ENCODE measurements at places on chromosomes 3 and 15.

DNA sequence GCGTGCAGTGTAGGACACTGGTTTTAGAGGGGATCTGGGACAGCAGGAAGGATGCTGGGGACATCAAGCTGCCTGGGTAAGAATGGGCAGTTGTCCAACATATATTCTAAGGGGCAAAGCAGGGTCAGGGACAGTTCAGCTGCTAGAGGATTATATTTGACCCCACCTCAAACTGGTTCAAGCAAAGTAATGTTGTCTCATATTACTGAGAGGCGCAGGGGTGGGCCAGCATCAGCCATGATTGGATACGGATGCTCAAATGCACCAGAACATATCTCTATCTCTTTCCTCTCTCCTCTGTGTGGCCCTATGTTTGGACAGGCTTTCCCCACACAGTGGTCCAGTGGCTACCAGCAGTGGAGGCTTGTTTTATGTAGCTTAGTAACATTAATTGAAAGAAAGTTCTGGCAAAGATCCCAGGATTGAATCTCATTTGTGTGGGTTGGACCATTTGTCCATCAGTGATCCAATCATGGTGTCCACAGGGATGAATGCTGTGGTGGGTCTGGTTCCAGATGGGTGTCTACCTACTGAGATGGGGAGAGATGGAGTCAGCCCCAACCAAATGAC is 49.8 kb upstream of the RGMA start:
- no peak for DNase-seq

GRCh38 chr3:16148783-16149182 is 25.7 kb upstream of the GALNT15 start:
- DNase-seq, result peak; percentile 99

- DNase-seq, result peak; percentile 22
Measured at GRCh38 chr15:50182219-50183013, 420 bp downstream of the SLC27A2 start.

- no peak for DNase-seq
Measured at GRCh38 chr3:129520960-129521359, 7.5 kb upstream of the RHO start.

DNA sequence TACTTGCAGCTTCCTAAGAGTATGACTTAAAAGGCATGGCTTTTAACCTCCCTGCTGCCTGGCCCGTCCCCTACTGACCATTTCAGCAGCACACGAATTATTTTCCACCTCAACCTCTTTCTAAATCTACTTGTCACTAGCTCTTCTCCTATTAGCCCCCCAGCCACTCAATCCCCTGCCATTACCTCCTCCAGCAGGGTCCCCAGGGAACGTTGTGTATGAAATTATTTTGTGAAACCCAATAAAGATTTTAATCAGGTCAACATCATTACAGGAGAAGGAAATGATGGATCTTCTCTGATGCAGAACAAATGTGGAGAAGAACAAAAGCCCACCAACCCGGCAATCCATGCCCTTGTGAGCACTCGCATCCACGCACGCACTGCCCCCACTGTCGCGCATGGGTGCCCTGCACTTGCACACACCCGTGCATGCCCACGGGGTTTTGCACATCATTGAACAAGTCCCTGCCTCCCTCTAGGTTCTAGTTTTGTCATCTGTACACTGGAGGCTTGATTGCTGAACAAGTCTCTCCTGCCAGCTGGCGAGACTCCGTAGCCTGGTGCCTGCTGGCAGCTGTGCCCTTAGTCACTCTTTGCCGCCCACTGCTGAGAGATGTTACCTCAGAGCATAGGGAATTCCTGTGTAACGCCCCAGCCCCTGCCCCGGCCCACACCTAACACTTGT is 51.6 kb downstream of the LINGO1 start:
- no peak for DNase-seq

DNA sequence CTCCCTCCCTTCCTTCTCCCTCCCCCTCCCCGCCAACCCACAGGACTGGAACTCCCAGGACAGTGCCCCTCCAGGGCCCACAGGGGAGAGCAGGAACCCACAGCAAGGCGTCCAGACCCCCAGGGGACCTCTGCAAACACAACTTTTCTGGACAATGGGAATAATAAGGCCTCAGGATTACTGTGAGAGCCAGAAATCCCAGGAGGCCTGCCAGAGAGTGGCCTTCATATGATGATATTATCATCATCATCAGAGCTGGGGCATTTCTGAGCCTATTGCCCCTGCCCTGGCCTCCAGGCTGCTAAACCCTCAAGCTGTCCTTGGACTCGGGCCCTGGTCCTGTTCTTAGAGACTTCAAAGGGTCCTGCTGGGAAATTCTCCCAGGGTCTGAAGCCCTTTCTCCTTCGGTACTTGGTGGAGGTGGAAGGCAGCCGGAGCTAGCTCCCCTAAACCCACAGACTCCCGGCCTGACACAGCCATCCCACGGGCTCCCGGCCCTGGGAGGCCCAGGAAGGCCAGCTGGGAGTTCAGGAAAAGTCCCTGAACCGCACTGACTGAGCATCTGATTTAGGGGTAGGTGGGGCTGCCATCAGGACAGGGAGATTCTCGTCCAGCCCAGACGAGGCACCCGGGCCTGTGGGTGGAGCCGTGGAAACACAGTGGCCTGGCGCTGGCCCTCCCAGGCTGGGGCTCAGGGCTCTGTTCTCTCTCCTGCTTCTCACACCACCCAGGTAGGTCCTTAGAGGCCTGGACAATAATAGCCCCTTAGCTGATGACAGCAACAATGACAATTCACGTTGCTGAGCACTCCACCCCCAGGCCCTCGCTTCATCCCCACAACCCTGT is 4.9 kb downstream of the CALML4 start:
- DNase-seq, result no peak

GRCh38 chr3:150729682-150730360 is 26.1 kb upstream of the ERICH6 start:
- no peak for DNase-seq

GRCh38 chr3:21390856-21391255 is 360.2 kb downstream of the ZNF385D start:
- DNase-seq, result peak; percentile 35

GRCh38 chr3:95655363-95655986 is 1158.9 kb upstream of the EPHA6 start:
- no peak for DNase-seq

- no peak for DNase-seq
Measured at GRCh38 chr3:33461097-33461496, 20.9 kb upstream of the UBP1 start.

DNA sequence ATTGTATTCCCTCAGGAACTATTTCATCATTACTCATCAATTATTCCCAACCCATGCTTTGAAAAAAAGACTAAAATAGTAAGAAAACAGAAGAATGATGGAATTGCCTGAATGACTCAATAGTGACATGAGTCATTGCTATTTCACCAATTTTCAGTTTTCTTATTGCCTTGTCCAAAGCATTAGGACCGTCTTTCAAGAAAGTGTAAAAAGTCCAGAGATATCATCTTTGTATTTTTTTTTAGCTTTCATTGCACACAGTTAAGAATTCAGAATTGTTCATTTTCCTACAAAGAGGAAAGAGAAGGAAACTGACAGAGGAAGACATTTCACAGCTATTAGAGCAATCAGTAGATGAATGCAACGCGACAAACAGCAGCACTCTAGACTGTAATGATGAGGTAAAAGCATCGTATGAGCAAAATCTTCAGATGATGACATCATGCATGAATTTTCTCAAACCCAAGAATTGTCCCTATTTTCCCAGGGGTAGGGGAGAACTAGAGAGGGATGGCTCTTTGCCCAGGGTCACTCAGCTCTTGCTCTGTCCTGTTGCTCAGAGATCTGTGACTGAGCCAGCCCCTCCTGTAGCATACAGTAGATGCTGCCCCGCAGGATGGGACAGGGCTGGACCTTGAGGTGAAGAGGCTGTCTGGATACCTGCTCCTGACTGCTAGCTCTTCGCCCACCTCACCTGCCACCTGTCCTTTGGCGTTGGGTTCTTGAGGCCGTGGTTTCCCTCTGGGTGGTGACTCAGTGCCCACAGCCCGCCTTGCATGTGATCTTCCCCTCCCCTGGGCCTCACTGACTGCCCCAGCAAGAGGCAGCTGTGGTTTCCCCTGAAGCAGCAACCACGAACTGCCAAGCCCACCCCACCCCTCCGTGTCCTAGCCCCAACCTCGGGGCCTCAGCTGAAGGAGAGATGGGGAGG is 84.8 kb downstream of the PPCDC start:
- DNase-seq, result peak; percentile 93

DNA sequence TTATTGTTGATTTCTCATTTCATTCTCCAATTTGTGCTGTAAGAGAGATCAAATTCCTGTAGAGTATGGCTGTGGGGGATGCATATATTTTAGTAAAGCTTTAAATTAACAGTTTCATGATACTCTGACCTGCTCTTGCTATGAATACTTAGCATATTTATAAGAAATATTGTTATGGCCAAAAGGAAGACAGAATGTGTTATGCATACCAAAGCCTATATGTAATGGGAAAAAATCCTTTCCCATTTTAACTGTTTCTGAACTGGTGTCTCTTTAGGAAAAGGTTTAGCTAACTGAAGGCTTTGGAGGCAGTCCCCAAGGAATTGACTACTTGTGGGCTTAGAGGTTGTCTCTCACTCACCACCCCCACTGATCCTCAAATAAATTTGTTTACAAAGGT is 59.2 kb downstream of the CADPS start:
- no peak for DNase-seq

GRCh38 chr15:65088643-65089021 is 12.1 kb downstream of the KBTBD13 start:
- DNase-seq, result no peak

- no peak for DNase-seq
Measured at GRCh38 chr15:26191193-26191592, 328.1 kb upstream of the ATP10A start.

DNA sequence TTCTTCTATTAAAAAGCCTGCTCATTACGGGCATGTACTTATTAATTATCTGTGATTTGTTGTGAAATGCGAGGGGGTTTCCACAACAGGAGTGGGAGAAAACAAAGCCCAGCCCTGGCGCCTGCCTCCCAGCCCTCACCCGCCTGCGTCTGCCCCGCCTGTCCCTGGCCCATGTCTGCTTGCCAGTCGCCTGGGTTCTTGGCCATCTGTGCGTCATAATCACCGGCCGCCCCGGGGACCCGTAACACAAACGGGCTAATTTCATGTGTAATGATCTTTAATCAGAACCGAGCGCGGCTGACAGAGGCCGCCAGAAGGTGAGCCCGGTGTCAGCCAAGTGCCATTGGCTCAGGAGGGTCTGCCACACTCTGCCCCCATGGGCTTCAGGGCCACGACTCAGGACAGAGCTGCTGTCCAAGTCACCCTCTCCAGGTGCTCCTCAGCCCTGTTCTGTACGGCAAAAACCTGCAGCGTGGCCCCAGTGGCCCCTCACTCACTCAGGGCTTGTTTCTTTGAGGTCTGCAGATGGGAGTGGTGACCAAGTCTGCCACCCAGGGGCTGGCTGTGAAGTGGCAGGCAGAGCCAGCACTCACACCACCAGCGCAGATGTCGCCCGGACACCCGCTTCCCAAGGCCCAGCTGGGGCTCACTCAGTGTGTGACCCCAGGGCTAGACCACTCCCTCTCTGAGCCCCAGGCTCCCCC is 28.8 kb upstream of the TMEM115 start:
- DNase-seq, result no peak

Data from fibroblast of pulmonary artery (primary cell).